ENCODE measurements at places on chromosomes 7 and 10.

DNA sequence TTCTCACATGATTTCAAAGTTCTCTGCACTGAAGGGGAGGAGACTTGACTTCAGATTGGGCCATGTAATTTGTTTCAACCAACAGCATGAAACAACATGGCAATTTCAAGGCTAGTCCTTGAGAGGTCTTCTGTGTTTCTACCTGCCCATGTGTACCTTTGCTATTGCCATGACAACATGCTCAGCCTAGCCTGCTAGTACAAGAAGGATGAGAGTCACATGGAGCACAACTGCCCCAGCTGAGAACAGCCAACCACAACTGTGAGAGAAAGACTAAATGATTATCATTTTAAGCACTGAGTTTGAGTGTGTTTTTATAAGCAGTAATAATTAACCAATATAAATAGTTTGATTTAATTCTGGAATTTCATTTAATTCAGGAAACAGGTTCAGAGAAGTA, 41.9 kb downstream of the ANKMY2 start:
- no peak for DNase-seq

DNA sequence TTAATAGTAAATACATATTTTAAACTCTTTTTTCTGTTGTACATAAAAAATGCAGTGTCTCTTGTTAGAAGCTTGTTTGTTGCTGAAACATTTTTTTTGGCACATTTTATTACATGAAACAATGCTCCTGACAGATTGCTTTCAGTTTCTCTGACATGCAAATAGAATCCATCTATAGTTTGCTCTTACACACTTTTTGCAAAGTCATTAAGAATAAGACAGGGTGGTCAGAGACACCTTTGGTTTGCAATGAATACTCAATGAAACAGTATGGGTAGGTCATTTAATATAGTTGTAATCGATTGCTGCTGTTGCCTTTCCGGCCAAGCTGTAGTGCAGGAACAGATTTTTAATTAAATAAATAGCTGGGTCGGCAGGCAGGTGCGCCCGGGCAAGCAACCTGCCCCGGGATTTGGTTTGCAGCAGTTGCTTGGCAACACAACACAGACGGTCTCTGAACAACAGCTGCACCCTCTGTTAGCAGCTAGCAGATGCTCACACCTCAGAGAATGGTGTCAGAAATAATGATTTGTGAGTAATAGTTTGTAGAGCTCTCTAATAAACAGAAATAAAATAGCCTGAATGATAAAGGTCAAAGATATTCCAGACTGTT, 115.7 kb upstream of the CACNA2D1 start:
- DNase-seq, result no peak

DNA sequence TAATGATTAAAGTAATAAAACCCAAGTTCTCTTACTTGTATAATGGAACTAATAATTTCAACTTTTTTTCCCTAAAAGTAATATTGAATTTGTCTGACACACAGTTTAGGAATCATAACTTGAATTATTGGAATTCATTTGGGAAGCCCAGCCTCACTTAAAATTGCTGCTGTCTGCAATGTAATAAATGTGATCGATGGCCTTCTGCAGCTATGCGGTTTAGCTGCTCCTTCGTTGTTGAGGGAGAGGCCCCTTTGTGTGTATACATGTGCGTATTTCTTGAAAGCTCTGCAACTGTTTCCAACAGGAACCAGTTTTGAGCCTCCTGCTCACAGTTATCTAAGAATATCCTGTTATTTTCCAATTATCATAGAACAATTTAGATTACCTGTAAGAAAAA, 152.5 kb downstream of the AKR1D1 start:
- DNase-seq, result no peak

GRCh38 chr7:26593896-26594295, 270.5 kb downstream of the SKAP2 start:
- DNase-seq, result no peak

DNA sequence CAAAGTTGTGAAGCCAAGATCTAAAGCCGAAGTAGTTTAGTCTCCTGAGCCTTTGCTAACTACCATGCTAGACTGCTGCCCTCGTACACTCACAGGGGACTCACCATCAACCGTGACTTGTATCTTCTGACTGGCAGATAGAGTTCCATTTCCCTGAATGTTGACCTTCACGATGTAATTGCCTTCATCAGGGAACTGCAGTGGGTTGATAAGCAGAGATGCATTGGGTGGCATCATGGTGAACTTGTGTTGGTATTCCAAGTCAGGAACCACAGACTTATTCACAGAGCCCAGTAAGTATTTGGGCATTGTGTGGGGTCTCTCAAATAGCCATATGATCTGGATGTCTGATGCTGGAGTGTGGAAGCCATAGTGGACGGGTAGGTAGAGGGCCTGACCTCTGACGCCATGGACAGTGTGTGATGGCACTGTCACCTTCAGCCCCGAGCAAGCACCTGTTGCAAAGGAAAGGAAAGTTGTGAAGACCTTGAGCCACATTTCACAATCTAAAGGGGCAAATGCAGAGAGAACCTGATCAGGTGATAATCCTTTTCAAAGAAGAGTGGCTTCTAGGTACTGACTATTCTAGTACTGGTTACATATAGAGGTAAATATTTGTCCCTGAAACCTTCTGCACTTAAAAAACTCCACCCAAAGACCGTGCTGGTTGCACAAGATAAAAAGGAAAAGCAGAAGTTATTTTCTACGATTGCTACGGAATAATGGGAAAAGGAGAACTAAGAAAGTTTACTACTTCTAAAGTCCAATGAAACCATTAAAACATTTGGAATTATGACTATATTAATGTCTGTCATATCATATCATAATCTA, 7.1 kb downstream of the HEPACAM2 start:
- no peak for DNase-seq

- peak; percentile 25 for DNase-seq
Observed at GRCh38 chr7:65554-65953, 126.8 kb upstream of the FAM20C start.

DNA sequence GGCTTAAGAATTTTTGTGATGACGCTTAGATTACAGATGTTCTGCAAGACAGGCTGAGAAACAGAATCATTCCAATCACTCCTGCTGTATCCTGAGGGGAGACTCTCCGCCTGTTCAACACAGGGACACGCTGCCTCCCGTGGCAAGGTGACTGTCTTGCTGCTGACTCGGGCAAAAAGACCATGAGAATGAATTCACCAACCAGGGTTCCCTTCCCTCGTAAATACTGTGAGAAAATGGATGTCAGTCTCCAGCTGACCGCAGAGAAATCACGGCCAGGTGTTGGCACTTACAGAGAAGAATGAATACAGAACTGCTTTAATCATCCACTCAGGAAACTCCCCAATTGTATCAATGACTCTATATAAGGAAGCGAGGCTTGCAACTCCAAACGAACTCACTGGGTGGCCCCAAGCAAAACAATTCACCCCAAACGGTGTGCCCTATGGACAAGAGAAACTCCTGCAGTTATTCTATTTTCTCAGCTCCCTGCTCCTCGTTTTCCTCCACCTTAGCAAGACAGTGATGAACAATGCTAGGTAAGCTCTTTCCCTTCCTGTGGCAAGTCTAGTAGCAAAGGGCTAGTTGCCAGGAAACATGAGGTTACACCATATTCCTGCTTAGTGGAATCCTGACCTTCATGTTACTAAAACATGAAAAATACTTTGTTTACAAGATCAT, 22.8 kb downstream of the GNA12 start:
- DNase-seq, result peak; percentile 61

DNA sequence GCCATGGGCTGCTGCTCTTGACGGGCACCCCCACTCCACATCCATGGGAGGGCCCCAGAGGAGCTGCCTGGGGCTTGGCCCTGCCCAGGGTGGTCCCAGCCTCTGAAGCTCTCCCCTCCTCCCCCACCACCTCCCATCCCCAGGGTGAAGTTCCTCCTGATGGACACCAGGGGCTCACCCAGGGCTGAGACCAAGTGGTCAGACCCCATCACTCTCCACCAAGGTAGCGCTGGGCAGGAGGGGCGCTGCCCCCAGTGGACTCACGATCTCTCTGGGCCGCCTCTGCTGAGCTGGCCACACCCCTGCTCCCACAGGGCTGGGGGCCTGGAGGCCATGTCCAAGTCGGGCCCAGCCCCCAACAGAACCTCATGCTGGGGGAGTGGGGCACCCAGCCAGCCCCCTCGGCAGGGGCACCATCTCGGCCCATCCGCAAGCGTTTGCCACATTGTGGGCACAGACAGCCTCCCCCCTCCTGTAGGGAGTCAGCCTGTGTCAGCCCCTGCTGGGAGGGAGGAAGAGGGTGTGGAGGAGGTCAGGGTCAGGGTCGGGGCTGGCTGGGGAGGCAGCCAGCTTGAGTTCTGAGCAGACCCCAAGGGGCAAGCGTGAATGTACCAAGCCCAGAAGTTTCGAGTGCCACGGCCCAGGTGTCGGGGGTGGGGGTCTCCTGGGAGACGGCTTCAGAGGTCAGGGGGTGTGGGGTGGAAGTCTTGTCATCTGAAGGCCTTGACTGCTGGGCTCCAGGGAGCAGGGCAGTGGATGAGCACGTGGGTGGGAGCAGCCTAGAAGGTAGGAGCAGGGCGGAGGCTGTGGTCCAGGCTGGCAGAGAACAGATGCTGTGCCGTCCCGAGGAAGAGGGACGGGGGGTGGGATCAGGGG, 2.8 kb downstream of the UPK3B start:
- no peak for DNase-seq

DNA sequence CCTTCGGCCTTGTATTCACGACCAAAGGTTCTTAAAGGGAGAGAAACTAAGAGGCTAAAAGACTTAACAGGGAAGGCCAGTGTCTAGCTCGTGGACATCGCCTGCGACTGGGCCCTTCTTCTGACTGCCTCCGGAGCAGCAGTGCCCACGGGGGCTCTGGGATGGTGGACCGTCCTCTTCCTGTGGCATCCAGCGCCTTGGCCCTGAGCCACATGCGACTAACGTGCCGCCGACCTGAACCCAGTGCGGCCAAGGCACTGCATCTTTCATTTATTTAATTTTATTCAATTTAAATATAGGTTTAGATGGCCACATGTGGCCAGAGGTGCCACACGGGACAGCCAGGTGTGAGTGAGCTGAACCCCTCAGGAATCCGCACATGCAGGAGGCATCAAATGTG, 451.7 kb downstream of the PTPRN2 start:
- DNase-seq, result no peak

DNA sequence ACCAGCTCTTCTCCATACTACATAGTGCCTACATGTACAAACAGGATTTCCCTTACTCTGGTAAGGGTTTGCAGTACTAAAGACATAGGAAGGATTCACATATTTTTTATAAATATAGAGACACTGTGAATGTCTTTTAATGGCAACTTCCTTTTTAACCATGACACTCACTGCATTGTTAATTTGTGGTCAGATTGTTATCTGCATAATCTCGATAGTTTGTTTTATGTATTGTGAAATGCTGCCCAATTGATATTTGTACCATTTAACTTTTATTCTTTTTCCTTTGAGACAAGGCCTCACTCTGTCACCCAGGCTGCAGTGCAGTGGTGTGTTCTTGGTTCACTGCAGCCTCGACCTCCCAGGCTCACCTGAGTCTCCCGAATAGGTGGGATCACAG, 39.7 kb downstream of the SP8 start:
- no peak for DNase-seq

DNA sequence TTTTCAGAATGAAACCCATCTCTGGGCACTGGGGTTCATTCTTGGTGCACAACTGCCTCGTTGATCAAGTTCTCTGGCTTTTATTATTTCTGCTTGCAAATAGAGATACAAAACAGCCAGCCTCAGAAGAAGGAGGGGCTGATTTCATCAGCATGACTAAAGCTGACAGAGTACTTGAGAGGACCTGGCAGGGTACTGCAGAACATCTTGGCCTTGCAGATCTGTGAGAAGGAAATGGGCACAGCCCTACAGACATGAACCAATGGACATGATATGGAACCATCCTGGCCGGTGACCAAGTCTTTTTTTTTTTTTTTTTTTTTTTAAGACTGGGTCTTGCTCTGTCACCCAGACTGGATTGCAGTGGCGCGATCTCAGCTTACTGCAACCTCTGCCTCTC, 240.6 kb downstream of the VTI1A start:
- peak; percentile 68 for DNase-seq

DNA sequence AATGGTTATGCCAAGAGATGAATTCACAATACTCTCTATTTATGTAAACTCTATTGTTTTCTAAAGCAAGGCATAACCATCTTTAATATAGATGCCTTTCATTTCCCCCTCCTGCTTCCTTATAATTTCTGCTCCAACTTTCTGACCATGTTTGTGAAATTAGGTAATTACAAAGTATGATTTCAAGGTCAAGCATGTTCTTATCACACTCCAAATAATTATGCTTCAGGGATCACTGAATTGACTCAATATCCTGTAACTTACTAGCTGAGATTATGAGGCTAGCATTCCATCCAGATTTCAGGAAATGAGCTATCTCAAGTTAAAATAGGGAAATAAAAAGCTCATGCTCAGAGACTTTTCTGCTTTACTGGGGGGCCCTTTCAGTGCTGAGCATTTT, 655.9 kb upstream of the IGFBP3 start:
- no peak for DNase-seq

GRCh38 chr10:45135443-45136198, 134.9 kb downstream of the ZNF22 start:
- no peak for DNase-seq

DNA sequence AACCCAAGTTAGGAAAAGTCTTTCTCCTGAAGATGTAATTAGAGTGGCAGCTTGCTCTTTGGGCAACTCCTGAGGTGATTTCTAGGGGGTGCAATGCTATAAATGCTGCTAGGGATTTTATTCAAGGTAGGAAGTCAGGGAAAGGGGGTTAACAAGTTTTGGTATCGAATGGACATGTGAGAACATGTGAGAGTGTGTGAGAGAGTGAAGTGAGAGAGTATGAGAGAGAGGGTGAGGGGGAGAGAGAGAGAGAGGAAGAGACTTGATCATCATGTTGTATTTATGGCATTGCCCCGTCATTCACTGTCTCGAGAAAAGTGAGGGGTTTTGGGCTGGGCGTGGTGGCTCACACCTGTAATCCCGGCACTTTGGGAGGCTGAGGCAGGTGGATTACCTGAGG, 50.9 kb downstream of the MCU start:
- DNase-seq, result no peak

GRCh38 chr10:99329554-99330346, 594 bp downstream of the CNNM1 start:
- no peak for DNase-seq

DNA sequence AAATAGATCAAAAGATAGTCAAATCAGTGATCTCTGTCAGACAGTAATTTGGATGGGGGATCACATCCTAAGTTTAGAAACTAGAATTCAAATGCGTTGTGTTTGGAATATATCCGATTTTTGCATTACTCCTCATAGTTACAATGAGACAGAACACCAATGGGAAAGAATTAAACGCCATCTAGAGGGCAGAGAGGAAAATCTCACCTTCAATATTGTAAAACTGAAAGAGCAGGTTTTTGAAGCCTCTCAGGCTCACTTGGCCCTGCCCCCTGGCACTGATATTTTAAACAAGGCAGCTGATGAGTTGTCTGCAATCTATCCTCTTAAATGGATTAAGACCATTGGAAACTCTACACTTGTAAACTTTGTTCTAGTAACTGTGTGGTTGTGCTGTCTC, 17.7 kb downstream of the FRG2B start:
- no peak for DNase-seq
